ENCODE measurements at places on chromosomes 1 and 21. TPM values are rescaled to one million over a fixed set of nuclear protein-coding genes. Genes with fewer than 3 reads are reported as not detected.

DRAXIN gene
- not detected for total RNA-seq

UMODL1 gene
- not detected for total RNA-seq

FCGR3B gene
- total RNA-seq: not detected

SLC9C2 gene
- not detected for total RNA-seq

NUDT4B gene
- not detected for total RNA-seq

OR2T2 gene
- total RNA-seq: not detected

SLC45A3 gene
- 19.9 TPM for total RNA-seq

CLCA1 gene
- total RNA-seq: not detected

SELP gene
- total RNA-seq: not detected

TNFRSF9 gene
- 1.3 TPM for total RNA-seq

TRNP1 gene
- total RNA-seq: 7.4 TPM
